ENCODE measurements at places on chromosomes 7 and 10.

DNA sequence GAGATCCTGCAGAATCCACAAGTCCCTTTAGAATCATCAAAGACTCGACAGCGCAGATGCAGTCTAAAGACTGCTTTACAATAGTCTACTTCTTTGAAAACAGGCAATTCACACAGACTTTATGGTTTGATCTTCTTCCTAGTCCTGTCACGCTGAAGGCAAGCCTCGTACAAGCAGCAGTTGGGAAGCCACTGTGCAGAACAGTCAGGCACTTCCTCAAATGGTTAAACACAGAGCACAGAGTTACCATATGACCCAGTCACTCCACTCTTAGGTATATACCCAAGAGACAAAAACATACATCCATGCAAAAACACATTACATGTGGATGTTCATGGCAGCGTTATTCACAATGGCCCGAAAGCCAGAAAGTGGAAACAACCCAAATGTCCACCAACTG is 41.4 kb downstream of the LRRC20 start:
- no peak for DNase-seq

DNA sequence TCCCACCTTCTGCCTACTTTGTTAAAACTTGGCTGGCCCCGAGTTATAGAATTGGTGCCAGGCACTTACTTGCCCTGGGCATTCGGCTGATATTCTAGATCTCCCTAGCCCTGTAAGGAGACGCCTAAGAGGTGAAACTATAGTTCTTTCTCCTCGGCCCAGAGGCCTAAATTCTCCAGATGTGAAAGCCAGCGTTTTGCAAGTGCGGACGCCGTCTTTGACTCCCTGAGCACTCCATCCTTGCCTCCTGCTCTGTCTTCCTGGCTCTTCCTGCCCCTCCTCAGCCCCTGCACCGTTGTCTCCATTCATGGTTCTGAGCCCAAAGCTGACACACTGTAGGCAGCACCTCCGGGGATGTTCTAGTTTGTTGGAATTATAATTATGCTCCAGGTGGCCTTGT is 11.2 kb downstream of the SMKR1 start:
- DNase-seq: no peak

- DNase-seq: no peak
These were observed 102.8 kb downstream of the PRKG1 start for GRCh38 chr10:51176976-51177695.

GRCh38 chr7:112515989-112516388 is 35.2 kb downstream of the LSMEM1 start:
- no peak for DNase-seq

DNA sequence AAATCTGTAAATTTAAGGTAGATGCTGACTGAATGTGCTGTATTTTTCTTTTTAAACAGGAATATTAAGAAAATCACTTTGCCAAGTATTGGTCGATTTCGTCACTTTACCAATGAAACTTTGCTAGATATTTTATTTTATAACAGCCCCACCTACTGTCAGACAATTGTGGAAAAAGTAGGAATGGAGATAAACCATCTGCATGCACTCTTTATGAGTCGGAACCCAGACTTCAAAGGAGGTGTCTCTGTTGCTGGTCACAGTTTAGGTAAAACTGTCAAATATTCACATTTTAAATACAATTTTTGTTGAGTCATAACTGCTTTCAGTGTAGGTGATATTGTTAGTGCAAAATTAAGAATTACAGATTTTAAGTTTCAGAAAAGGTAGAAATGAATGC is 25.2 kb downstream of the SEC23IP start:
- no peak for DNase-seq

- DNase-seq: no peak
These were observed 185.3 kb downstream of the RPS24 start for GRCh38 chr10:78218798-78219490.

DNA sequence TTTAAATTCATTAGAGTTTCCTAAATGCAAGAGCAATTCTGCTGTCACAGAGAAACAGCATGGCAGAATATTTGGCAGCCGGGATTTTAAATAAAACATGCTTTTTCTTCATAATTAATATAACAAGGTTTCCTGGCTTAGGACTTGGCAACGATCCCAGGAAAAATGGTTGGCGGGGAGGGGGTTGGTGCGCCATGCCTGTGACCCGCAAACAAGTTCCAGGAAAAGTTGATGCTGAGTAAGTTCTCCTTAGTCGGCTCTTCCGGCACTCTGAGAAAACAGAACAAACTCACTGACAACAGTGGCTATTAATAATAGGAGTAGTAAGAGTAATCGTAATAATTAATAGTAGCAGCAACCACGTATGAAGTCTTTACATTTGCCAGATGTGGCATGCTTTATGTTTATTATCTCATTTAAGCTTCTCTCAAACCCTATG is 4.6 kb downstream of the HABP2 start:
- no peak for DNase-seq

DNA sequence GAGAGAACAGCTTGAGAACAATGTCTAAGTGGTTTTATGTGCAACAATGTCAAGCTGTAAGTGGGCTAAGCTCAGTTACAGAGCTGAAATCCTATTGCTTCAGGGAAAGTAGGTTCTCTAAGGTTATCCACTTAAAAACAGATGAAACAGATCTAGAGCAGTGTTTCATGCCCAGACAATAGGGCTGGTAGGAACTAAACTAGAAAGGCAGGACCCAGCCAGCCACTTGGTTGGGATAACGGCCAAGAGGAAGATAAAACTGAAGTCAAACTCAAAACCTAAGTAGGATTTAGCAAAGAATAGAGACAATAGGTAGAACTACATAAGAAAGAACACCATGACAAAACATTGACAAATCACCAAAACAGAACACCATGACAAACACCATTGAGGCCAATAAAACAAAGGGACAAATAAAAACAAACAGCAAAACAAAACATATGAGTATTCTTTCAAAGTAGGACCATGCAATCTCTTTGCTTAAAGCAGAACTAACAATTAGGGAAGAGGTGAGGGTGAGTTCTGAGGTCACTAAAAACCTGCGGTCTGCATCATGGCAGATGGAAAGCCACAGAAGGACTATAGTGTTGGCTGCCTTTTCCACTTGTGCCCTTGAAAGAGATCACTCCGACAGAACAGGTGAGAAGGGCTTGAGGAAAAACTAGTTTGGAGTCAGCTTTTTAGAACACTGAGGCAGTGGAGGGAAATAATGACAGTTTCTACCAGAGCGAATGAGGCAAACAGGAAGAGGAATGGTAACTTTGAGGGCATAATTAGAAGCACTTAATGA is 81.0 kb downstream of the HGF start:
- no peak for DNase-seq

DNA sequence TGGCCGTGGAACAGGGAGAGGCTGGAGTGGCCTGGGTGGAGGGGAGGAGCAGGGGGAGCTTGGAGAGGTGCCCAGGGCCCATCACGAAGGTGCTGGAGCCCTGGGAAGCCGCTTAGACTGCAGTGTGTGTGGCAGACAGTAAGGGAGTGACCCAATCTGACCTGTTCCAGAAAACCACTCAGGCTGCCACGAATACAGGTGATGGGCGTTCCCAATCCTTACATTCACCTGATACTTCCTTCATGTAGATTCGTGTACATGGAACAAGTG is 161.7 kb downstream of the SVIL start:
- no peak for DNase-seq

GRCh38 chr10:104218751-104219150 is 13.4 kb downstream of the CFAP43 start:
- DNase-seq: no peak

- no peak for DNase-seq
These were observed 337.0 kb upstream of the GALNT17 start for GRCh38 chr7:70794962-70795361.

DNA sequence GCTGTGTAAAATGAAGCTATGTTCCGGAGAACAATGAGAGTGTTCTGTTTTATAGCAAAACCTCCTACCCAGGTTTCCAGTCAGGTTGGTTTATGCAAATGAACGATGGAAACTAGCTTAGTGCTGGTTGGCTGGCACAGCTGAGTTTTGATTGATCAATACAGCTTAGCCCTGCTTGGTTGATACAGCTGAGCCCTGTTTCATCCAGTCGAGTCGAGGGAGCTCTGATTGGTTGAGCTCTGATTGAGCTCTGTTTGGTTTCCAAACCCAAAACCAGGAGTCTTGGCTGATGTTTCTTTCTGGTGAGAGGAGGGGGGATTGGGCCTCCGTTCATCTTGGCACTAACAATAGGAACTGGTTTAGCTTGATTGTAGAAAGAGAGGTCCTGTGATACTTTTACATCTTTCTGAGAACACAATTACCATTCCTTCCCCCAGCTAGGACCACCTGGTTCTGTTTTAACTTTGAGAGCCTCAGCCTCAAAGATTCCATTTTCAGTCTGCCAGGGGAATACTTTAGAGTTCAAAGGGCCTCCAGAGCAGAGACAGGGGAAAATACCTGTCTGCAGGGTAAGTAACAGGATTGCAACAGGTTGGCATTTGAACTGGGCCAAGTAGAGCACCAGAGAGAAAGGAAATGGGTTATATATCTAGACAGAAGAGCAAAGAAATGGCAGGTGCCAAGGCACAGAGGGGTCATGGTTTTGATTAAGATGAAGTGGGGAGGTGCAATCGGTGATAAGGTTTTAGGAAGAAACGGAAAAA is 210.9 kb downstream of the GRM8 start:
- DNase-seq: no peak

DNA sequence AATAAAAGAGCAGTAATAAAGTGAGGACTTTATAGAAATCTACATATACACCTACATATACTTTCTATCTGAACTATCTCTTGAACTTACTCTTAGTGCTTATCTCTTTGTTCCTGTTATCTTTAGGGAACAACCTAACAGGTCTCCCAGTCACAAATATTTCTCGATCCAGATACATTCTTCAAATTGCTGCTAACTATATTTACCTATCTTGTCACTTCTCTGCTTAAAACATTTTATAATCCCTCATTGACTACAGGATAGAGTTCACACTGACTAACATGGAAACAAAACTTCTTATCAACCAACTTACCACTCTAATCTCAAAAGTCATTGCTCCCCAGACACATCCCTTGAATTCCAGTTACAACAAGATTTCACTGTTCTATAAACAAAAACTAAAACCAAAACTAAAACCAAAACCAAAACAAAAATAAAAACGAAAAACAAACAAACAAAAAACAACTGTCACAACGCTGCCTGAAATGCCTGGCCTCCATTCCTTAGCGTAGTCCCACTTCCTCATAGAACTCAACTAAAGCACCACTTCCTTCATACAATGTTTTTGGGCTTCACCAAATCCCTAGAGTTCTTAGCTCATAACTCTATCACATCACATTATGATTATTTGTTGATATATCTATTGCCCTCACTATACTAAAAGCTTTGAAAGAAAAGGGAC is 134.7 kb downstream of the SEMA3D start:
- DNase-seq: no peak

- no peak for DNase-seq
These were observed 35.2 kb upstream of the ASAH2 start for GRCh38 chr10:50286517-50286916.

- no peak for DNase-seq
These were observed 23.6 kb upstream of the SRI start for GRCh38 chr7:88243345-88243909.

DNA sequence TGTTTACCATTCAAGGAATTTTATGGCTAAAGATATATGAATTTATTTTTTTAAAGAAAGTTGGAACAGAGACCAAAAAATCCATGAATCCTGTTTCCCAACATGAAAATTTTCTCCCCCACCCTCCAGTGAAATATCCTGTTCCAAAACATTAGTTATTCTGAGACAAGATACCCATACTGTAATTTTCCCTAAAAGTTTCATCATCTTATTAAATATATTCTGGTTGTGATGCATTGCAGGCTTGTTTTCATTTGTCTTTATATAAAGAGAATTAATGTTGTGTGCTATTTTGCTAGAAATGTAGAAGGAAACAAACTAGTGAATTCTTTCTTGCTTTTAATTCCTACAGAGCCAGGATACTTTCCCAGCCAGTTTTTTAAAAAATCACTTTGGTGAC is 106.6 kb downstream of the EXOC4 start:
- no peak for DNase-seq

- DNase-seq: no peak
These were observed 37.0 kb downstream of the PFKP start for GRCh38 chr10:3104251-3104918.

- no peak for DNase-seq
These were observed 326.6 kb upstream of the IGFBP3 start for GRCh38 chr7:46247664-46248063.

GRCh38 chr10:44733501-44734488 is 177.3 kb upstream of the TMEM72 start:
- DNase-seq: no peak

GRCh38 chr7:96949766-96950165 is 55.6 kb upstream of the DLX6 start:
- DNase-seq: no peak

Measured in CD4-positive, alpha-beta T cell treated with Interleukin-17A for 4 hours (primary cell).